ENCODE measurements at places on chromosomes 2 and 18. TPM values are rescaled to one million over a fixed set of nuclear protein-coding genes. Genes with fewer than 3 reads are reported as not detected.

SETBP1 gene
- total RNA-seq: 0.63 TPM

MC4R gene
- total RNA-seq: not detected

GAREM2 gene
- 6.4 TPM for total RNA-seq

STARD6 gene
- total RNA-seq: not detected

SRSF7 gene
- 450 TPM for total RNA-seq

SPIRE1 gene
- total RNA-seq: 19.6 TPM

BIN1 gene
- 35.7 TPM for total RNA-seq

NXPH2 gene
- not detected for total RNA-seq

CCDC93 gene
- 11.4 TPM for total RNA-seq

TAF4B gene
- total RNA-seq: 3.9 TPM

CHAC2 gene
- 12.1 TPM for total RNA-seq

KCNF1 gene
- 30.5 TPM for total RNA-seq

REEP1 gene
- 0.89 TPM for total RNA-seq

AMER3 gene
- total RNA-seq: not detected

CFC1 gene
- not detected for total RNA-seq

ANTXR1 gene
- 164 TPM for total RNA-seq

AGXT gene
- not detected for total RNA-seq

ALPI gene
- total RNA-seq: not detected

REL gene
- 3.5 TPM for total RNA-seq

UGT1A4 gene
- 0.07 TPM for total RNA-seq

ZNF2 gene
- 3.8 TPM for total RNA-seq

RGPD3 gene
- total RNA-seq: 0.16 TPM

SERPINB13 gene
- not detected for total RNA-seq
